ENCODE measurements at places on chromosomes 1 and 21.

- no peak for DNase-seq
These were observed 704 bp downstream of the S100A16 start for GRCh38 chr1:153612111-153612754.

GRCh38 chr1:36091698-36092097, 3.0 kb downstream of the ADPRS start:
- no peak for DNase-seq

DNA sequence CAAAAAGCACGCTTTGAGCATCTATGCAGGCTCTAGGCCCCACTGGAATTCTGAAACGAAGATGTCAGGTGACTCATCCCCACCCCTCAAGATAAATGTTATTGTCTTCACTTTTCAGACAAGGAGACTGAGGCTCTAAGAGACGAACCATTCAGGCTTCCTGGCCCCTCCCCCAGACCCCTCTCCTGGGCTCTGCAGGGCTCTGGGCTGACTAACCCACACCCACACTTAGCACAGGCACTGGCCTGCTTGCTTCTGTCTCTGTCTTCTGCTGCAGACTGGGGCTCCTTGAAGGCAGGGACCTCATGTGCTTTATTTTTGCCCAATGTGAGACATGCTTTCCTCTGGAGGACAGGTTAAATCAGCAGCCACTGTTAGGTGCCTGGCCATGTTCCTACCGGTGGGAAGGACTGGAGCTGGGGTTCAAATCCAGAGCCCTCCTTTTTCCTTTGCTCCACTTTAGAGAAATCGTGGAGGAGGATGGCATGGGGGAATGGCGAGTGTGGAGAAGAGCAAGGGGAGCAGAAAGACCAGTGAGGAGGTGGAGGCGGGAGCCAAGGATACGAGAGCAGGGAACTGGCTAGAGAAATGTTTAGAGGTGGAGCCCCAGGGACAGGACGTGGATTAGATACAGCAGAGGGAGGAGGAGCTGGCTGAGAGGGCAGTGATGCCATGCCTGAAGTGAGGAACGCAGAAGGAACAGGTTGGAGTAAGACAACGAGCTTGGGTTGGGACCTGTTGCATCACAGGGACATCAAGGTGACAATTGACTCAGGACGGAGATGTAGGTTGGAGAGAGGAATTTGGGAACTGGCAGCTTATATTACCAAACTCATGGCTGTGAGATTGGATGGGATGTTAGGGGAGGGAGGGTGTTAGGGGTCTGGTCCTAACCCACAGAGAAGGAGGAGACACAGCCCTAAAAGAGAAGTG, 1.7 kb downstream of the TMEM125 start:
- no peak for DNase-seq

GRCh38 chr1:50416553-50417453, 6.4 kb downstream of the DMRTA2 start:
- DNase-seq = no peak

GRCh38 chr1:19439464-19440171, 45.7 kb downstream of the CAPZB start:
- DNase-seq = no peak

- no peak for DNase-seq
These were observed 2.4 kb upstream of the KRTAP10-11 start for GRCh38 chr21:44643741-44644310.

DNA sequence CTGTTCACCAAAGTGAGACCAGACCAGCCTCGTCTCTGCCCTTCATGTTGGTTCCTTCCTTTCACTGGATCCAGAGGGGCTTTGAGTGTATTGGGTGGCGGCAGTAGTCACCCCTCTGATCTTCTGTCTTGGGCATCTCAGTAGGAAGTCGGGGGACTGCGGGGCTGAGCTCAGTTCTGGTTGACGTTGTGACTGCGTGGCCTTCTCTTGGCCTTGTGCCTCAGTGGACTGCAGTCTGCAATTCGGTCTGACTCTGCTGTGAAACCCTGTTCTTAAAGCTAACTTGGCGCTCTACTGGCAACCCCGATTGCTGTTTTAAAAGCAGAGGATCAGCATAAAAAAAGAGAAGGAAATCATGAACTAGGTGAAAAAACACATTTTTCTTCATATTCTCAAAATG, 56.7 kb downstream of the SLC37A1 start:
- no peak for DNase-seq

GRCh38 chr1:152002960-152003359, 9.3 kb upstream of the S100A10 start:
- DNase-seq = no peak

Data from AG09309 (cell line).